NCI-H2171 treated with DMSO at 0.1 percent for 48 hours (cell line): ENCODE measurements at places on chromosomes 7 and 10.
A peak's percentile ranks its signal among the peaks of the same experiment; 100 is the strongest.

DNA sequence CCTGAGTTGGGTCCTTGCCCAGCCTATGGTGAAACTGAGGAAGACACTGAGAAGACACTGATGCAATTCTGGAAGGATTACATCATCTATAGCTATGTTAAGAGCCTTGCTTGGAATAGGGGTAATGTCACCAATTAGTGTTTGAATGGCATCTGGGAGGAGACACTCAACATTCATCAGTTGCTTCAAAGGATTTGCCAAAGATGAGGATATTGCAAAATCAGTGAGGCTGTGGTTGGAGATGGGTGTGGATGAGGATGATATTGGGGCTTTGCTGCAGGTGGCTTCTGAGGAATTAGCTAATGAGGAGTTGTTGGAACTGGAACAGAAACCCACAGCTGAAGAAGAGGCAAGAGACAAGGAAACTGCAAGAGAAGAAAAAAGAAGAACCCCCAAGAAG lies 146.7 kb upstream of the SP4 start:
- no peak for DNase-seq

GRCh38 chr7:15891151-15891881 lies 204.8 kb upstream of the MEOX2 start:
- no peak for DNase-seq

- no peak for DNase-seq
Observed at GRCh38 chr7:131105294-131105798, 222.3 kb upstream of the MKLN1 start.

DNA sequence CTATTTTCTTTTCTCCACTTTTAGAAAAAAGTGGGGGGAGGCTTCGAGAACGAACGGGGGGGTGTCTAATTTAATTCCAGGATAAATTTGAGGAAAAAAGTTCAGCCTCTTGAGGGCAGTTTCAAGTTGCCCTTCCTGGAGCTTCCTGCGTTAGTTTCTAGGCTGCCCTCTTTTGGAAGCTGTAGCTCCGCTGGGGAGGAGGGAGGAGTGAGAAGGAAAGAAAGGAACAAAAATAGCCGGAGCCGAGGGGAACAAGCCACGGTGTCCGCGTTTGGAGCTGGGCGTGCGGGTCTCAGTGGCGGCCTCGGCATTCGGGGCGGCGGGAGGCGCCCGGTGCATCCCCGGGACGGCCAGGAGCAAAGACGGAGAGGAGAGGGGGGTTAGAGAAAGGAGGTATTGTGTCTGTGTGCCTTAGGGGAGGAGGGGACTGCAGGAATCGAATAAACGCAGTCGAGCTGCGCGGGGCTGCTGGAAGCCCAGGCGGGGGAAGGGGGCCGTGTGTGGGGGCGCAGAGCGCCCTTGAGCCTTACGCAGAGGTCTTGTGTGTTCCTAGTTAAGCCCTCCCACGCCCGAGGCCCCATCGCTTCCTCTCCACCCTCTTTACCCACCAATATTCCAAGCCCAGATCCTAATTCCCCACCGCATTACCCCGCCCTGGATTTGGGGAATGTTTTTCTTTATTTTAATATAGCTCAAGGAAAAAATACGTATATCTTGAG lies 2.0 kb upstream of the TNRC18 start:
- DNase-seq, result peak; percentile 92

GRCh38 chr7:54111814-54112511 lies 430.2 kb upstream of the VSTM2A start:
- no peak for DNase-seq
